ENCODE measurements at places on chromosomes 4 and X.
A peak's percentile ranks its signal among the peaks of the same experiment; 100 is the strongest.

GRCh38 chrX:1493877-1494510, 41.3 kb upstream of the ASMTL start:
- DNase-seq: no peak

DNA sequence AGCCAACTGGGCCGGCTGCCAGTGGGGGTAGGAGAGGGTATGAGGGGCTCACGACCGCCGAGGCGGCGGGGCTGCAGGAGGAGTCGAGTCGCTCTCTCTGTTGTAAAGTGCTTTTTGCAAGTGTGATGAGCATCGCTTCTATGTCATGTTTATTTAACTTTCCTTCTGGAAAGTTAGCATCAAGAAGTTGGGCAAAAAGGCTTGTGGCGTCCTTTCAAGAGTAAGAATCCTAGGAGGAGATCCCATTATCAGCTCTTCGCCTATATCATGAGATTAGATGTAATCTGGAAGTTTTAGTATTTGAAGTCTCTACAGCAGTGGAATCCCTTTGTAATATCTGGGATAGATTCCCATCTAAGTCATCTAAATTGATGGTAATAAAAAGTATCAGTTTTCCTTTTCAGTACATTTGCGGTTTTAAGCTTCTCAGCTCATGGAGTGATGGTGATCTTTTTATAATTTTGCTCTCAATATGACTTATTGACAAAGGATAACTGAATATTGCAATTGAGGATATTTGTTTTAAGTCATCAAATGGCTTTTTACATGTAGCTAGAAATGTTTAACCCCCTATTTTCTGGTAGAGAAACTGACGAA, 1.7 kb downstream of the GALNT7 start:
- DNase-seq: no peak

- no peak for DNase-seq
Observed at GRCh38 chrX:19549838-19550237, 34.5 kb upstream of the MAP3K15 start.

DNA sequence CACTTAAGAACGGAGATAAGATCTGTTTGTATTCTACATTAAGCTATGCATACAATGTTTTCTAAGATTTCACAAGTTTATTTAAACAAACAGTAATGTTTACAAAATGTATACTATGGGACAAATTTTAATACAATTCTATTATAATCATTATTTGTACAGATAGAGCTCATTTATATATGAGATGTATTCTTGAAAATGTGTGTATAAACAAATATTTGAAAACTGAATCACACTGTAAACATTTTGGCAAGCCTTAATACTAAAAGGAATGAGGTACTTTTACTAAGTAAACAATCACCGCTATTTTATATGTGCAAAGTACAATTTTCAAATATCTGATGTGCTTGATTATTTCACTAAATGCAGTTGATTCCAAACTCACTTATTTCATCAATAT, 119.2 kb upstream of the MAB21L2 start:
- DNase-seq: no peak

DNA sequence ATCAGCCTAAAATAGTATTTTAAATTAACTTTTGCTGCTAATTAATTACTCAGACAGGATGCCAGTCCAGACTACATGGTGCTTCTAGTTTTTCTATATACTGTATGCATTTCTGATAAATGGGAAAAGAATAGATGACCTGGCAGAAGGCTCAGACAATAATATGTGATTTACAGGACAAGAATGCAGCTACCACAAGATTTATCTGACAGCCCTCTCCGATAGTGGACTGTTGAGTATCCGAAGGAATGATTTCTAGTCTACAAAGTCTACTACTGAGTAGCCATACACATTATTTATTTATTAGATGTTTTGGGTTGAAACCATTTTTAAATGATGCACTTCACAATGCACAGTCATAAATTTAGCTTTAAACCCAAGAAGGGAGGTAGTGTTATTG, 212.8 kb downstream of the MAB21L2 start:
- no peak for DNase-seq

DNA sequence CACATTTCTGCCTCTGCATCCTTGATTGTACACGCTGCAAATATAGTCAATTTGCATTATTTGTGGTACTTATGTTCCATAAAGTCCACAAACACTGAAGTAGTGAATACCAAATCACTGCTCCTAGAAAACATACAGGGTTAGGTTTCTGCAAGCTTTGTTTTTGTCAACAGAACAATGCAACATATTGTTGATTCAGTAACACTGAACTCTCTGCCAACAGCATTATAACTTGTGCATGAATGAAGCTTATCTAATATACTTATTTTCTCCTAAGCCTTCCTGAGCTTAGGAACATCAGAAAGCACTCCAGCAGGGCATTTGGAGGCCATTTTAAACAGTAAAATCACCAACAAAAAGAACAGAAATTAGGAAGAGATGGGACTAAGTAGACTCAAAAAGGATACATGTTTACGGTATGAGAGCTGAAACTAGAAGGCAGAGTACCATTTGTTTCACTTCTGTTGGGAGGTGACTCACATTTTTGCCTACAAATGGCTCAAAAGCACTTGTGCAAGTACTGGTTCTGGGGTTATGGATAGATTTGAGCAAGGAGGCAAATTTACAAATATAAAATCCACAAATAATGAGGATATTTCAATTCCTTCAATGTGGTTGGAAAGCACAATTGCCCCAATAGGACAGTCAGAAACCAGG, 14.1 kb downstream of the COX18 start:
- no peak for DNase-seq

DNA sequence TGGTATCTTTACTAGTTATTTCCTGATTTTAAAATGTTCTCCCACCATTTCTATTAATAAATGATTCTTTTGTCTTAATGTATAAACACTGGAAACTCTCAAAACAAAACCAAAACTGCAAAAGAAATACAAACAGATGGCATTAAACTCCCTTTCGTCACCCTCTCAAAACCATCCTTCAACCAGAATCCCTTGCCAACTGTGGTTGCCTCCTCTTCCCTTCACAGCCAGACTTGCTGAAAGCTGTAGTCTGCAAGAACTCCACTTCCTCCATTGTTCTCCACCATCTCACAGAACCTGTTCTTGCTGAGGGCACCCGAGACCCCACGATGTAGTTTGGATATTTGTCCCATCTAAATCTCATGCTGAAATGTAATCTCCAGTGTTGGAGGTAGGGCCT, 96.5 kb downstream of the WWC2 start:
- no peak for DNase-seq

GRCh38 chr4:67746797-67747495, 7.2 kb downstream of the GNRHR start:
- no peak for DNase-seq

DNA sequence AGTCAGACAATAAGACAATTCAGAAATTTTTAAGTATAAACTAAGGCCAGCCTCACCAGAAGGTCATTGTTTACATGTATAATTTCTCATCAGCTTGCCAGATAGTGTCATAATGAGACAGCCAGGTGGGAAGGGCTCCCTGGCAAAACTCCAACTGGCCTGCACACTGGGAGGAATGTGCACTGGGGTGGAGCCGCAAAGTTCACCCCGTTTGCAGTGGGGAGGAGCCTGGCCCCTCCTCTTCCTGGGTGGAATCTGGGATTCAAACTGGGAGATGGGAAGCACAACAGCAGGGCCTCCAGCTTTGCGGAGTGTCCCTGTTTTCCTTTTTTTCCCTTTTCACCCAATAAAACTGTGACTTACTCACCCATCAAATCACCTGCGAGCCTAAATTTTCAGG, 329.9 kb downstream of the SMARCA1 start:
- DNase-seq: no peak

GRCh38 chrX:42748067-42748850, 29.7 kb downstream of the PPP1R2C start:
- no peak for DNase-seq

DNA sequence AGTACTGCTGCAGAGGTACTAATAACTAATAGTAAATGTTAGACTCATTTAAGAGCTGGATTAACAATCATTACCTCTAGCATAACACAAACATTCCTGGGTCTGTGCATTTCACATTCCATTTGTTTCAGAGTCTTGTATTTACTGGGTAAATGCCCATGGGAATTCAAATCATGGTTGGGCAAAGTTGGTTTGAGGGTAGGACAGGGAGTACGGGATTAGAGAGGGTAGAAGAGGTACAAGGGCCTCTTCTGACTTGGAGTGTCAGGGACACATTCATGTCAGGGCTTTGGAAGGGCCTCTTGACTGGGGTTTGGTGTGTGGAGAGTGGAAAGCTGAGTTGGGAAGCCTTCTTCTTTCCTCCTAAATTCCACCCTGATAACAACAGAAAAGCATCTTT, 65.9 kb downstream of the WWC2 start:
- DNase-seq: no peak

GRCh38 chr4:87804871-87805270, 5.5 kb downstream of the IBSP start:
- DNase-seq: no peak

- no peak for DNase-seq
Observed at GRCh38 chr4:93063325-93063724, 759.6 kb downstream of the GRID2 start.

- DNase-seq: no peak
Observed at GRCh38 chrX:72351606-72352334, 46.1 kb upstream of the CITED1 start.

GRCh38 chr4:137678796-137679195, 146.5 kb upstream of the PCDH18 start:
- DNase-seq: no peak

GRCh38 chrX:138775517-138775916, 64.0 kb upstream of the FGF13 start:
- no peak for DNase-seq

DNA sequence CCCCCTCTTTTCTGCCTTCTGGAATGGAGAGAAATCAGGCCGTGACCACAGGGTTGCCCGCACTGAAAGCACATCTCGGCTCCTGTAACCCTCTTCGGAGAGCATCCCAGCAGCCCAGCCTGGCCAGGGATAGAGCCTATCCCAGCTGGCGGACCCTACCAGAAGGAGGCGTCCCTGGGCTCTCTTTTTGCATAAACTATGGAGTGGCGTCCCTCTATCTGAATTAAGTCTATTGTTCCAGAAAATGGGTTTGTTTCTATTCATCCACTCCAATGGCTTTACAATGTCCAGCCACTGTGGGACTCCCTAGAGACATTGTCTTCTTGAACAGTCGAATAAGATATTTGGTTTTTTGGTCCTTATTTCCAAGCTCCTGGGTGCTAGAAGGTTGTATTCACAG, 689 bp upstream of the NHSL2 start:
- DNase-seq: no peak

DNA sequence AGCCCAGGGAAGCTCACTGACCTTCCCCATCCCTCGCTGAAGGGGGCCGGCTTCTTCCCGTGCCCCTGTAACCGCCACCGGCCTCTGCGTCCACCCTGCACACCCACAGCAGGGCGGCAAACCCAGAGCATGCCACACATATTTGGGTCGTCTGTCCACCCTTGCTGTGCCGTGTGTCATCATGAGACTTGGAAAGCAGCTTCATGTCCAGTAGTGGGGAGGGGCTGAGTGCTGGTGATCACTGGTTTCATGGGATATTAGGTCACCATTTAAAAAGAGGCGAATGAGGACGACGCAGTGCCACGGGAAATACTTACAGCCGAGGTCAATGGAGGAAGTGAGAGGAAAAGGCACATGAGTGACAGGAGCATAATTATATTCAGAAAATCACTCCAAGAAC, 74.8 kb downstream of the HTRA3 start:
- DNase-seq: peak; percentile 62

DNA sequence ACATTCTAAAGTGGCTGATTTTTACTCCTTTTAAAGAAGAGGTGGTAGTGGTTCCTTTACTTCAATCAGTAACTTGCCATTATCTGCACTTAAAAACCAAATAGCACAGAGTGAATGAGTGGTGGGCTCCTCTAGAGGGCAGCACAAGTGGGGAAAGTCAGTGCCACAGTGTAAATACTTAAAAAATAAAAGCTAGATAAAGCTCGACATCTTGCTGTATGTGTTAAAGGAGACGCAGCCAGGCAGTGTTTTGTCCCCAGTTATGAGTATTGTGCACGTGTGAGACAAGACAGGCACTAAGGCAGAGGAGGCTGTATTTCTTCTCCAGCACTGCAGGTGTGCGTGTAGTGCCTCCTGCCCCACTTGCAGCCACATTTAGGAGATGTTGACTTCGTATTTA, 24.6 kb downstream of the NAP1L5 start:
- DNase-seq: no peak

DNA sequence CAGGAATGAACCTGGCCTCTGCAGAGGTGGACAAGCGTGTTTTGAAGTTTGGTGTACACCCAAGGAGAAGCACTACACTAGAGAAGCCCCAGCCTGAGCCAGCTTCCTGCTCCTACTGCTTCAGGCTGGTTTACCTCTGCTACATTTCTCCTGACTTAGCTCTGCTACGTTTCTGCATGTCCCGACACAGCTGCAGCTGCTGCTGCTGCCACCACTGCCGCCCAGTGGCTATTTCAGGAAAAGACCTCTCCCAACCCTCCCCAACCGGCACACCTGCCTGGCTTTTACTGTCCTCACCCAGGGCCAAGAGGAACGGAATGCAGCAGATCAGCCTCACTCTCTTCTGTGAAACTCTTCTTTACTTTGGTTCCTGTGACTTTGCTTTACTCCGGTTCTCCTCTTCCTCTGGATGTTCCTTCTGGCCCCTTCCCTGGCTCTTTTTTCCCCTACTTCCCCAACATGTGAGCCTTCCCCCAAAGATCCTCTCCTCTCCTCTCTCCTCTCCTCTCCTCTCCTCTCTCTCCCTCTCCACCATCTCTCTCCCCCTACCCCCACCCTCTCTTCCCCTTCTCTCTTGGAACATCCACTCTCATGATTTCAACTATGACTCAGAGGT, 3.1 kb upstream of the P2RY4 start:
- DNase-seq: no peak

DNA sequence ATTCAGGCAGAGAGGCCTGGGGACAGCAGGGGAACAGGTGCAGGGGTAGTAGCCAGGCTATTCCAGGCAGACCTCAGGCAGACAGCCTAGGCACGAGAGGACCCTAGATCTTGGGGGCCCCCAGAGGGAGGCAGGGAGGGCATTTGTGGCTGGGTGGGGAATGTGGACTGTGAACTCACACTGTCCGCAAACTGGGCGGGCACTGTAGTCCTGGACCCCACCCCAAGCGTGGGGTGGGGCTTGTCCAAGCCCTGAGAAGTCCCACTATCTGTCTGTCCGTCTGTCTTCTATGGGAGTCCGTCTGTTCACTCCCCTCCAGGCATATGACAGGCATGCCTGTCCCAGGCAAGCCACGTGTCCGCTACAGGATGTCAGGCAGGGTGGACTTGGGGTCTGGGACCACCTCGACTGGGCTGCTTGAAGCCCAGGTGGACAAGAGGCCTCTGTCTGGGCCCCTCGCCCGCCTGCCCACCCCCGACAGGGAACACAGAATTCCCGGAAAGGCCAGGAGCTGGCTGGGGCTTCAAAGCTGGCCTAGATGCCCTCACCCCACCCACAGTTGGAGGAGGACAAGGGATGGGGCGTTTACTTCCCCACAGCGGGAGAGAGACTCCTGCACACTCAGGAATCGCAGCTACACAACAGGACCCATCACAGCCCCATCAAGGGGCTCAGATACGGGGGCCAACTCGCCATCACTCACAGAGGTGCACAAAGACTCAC, at the start of gene SLC38A5:
TSS of gene SLC38A5 (minus strand) at position 151 of the 723 bp plus-strand sequence. CDS start 2,336 bp downstream, outside the sequence.
- no peak for DNase-seq

GRCh38 chr4:40143926-40144508, 52.8 kb upstream of the RHOH start:
- DNase-seq: no peak

- no peak for DNase-seq
Observed at GRCh38 chr4:38400946-38401345, 263.1 kb upstream of the KLF3 start.

GRCh38 chr4:97121493-97121892, 1021.8 kb downstream of the STPG2 start:
- DNase-seq: no peak

GRCh38 chrX:111837197-111837596, 38.8 kb upstream of the TRPC5OS start:
- DNase-seq: no peak

- no peak for DNase-seq
Observed at GRCh38 chr4:154503598-154503997, 12.0 kb upstream of the DCHS2 start.
